Activated gamma-delta T cell treated with Interleukin-2 at 50 U/mL for 16 hours (primary cell): ENCODE measurements at places on chromosomes 11 and 22.
A peak's percentile ranks its signal among the peaks of the same experiment; 100 is the strongest.

GRCh38 chr11:74989260-74989638 lies 516 bp downstream of the NEU3 start:
- DNase-seq: no peak

DNA sequence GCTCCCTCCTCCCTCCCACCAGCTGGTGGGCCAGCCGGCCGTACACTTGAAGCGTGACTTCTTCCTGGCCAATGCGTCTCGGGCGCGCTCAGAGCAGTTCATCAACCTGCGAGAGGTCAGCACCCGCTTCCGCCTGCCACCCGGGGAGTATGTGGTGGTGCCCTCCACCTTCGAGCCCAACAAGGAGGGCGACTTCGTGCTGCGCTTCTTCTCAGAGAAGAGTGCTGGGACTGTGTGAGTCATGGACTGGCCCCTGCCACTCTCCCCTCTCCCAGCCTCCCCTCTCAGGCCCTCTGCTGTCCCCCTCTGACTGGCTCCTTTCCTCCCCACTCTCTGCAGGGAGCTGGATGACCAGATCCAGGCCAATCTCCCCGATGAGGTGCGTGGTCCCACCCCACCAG lies 24.7 kb downstream of the CAPN1 start:
- no peak for DNase-seq

GRCh38 chr22:39815932-39816331 lies 77.6 kb downstream of the ENTHD1 start:
- DNase-seq: no peak

DNA sequence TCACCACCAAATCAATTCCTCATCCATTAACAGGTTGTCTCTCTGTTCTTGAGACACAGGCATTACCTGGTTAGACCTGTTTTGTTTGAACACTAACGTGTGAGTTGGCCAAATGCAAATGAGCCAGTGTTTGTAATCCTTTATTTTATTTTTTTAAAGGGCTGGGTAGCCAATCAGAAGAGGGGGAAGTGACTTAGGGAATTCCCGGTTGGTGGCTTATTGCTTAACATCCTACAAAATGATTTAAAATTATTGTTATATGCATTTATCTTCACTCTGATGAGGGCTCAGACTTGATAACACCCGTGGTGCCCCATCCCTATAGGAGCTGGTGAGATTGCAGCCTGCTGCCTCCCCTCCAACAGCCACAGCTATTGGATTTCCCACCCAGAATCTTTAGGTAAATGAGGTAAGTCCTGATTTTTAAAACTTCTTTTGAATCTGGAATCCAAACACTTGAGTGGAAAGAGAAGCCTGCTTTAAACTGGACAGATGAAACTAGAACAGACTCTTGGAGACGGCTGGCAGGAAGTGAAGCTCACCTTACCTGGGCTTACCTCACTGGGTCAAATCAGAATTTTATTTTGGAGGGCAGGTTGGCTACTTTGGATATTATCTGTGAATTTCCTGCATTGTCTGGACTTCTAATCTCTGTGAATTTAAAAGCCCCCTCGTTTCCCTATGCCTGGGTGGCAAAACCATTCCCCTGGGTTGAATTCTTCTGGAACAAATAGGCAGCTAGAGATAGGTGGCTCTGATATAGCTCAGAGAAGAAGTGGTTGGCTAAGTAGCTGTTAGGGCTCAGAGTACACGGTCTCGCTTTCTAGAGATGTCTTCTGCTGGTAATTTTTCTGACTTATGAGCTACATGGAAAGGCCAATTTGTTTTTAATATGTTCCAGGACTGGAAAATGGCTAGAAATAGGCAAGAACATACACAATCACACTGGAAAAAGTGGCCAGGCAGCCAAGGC lies at the start of gene EHF:
EHF (plus strand) TSS at position 274 of the 973 bp plus-strand sequence. CDS start 21,538 bp downstream, outside the sequence.
- DNase-seq: no peak

DNA sequence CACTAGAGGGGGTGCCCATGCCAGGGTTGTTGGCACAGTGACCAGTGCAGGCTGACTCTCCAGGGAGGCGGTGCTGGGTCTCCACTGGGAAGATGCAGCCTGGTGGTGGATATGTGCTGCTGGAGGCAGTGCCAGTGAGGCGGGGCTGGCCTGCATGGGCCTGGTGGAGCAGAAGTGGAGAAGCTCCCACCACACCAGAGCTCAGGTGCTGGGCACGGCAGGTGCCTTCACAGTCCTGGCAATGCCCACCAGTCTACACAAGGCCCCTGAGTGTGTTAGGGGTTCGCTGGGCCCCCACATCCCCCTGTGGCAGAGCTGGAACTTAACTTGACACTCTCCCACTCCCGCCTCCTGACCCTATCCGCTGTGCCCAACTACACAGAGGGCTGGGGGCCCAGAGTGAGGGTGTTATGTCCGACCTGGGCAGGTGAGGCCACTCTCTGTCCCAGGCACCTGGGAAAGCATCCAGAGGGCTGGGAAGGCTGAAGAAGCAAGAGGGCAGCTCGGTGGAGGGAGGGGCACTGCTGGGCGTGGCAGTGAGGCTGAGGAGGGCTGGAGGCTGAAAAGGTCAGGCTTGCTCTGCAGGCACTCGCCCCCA lies 102.4 kb upstream of the B3GAT1 start:
- DNase-seq: no peak

DNA sequence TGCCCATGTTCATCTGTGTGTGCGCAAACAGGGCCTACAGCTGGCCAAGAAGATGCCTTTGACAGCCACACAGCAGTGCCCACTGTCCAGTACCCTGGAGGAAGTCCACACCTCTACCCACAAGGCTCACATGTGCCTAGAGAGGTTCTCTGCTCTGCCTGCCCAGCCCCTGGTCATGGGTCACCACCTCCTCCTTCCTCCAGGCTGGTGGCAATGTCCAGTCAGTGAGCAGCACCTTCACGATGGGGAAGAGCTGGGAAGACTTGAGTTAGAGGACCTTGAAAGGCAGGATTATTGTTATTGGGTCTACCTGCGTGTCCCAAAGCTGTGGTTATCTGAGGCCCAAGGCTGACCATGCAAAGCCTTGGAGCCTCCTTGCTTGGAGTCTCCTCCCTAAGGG lies 28.4 kb upstream of the TTC12 start:
- DNase-seq: no peak

DNA sequence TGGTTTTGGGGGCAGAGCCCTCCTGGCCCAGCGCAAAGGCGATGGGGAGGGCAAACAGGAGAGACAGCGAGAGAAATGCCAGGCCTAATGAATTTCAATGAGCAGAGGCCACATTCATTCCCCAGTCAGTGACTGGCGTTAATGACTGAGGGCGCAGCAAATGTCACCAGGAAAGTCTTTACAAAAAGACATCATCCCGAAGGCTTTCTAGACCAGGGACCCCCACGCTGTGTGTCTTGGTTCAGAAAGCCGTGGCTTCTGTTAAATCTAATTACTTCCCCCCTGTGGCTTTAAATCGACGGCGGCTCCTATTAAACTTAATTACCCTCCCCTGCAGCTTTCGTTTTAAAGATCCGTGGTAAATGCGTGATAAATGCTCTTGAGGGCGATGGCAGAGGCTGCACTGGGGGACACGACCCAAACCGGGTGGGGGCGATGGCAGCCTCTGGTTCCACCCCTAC lies 1.6 kb upstream of the FGF19 start:
- no peak for DNase-seq

DNA sequence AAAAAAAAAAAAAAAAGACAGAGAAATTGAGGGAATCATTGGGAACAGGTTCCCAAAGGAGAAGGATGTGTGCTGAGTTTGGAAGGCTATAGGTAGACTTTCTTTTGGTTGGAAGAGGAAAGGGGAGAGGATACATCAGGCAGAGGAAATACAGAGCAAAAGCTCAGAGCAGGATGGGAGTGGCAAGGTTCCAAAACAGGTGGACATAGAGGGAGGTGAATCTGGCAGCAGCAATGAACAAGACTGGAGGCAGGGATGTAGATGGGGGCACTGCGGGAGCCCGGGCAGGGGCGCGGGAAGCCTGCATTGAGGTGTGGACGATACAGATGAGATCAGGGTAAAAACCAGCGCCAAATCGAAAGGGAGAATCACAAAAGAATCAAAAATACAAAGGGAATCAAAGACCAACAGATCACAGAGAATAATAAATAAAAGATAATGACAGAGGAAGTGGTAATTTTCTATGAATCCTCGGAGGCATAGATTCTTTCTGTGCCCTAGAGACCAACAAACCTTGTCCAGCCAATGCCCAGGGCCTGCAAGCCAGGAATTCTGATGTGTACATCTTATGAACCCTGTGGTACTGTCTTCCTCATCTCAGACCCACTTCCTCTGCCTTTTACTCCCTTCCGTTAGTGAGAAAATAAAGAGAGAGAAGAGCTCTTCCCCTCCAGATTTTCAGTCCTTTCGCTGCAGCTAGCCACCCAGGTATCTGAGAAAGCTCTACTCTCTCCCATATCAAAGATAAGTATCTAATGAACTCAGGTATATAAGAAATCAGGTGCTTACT lies 70.3 kb downstream of the SLC1A2 start:
- DNase-seq: no peak

DNA sequence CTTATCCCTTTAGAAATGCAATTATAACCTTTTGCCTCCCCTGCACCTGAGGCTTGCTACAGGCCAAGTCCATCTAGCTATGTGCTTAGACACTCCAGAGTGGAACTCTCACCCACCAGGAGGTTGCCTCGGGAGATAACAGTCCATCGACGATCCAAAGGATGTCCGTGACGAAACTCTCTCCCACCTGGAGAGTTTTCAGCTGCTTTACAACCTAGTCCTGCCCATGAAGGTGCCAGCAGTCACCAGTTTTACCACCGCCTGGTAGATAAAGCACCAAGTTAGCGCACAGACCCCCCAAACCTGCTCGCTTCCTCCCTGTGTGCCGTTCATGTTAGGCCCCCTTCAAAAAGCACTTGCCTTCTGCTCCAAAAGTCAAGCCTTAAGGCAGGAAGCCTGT lies 53.1 kb upstream of the SHISAL1 start:
- no peak for DNase-seq

DNA sequence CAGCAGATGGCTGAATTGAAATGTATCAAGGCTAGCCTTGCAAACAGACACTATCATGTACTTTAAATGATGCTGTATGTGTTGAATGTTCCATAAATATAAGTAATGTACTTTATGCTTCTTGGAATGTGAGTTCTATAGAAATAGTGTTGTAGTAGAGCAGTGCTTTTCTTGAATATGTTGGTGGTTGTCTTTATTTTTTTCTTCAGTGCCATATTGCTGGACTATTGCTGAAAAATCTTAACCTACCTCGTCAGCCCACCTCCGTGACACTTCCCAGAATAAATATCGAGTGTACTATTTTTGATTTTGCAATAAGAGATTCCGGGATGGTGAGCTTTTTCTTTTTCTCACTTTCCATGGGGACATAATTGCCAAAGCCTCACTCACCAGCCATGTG lies 153.9 kb downstream of the NAV2 start:
- DNase-seq: no peak

- DNase-seq: no peak
Measured at GRCh38 chr11:102882389-102883024, 7.7 kb upstream of the MMP12 start.

DNA sequence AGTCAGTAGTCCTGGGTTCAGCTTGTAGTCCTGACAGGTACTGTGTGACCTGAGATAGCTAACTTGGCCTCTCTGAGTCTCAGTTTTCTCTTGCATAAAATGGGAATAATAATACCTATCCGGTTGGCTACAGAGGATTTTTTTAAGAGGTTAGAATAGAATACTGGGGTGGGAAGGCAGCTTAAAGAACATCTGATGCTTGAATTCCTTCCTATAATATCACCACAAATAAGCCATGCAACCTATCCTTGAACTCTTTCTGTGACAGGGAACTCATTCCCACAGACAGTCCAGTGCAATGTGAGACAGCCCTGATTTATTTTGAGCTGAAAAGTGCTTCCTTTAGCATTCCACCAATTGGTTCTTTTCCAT lies 110.1 kb downstream of the CCDC81 start:
- no peak for DNase-seq

DNA sequence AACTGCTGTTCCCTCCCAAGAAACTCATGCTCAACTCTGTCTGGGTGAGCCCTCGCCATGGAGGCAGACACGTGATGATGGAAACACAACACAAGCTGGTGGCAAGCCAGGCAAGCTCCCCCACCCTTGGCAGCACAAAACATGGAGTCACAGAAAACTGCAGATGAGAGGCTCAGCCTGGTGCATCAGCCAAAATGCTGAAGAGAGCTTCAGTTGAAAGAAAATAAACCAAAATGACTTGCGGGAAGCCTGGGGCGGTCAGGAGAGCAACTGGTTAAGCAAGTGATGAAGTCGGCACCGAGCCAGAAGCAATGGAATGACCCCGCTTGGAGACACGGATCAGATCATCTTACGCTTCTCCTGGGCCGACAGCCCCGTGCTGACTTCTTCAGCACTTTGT lies 68.3 kb downstream of the C11orf58 start:
- DNase-seq: no peak

DNA sequence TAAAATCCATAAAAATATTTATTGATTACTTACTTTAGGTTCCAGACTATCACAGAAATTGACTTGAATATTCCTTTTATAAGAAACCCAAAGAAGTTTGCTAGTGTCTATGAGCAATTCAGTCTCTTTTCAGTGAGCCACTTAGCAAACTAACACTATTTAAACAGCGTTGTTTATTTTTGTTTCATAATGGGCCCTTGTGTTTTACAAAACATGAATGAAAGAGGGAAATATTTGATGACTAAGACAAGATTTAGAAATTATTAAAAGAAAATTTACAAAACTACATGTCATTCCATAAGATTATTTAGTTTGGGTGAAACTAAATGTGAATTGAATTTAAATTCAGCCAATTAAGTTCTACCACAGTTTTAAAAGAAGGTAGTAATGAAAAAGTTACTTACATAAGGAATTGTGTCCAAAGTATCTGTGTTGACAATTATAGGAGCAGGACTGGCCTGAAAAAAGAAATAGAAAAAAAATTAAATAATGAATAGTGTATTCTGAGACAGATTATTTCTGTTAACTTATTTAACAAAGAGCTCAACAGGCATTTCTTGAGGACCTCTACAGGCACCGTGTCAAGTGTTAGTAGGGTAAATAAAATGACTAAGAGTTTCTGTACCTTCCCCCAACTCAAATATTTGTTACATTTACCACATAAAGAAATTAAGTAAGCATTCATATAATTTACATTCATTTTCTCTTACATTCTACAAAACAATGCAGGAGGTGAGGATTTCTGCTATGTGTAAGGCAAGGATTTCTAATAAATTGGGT lies 964.9 kb upstream of the CCDC90B start:
- no peak for DNase-seq

- DNase-seq: no peak
Measured at GRCh38 chr11:69320326-69320725, 26.4 kb downstream of the MYEOV start.

DNA sequence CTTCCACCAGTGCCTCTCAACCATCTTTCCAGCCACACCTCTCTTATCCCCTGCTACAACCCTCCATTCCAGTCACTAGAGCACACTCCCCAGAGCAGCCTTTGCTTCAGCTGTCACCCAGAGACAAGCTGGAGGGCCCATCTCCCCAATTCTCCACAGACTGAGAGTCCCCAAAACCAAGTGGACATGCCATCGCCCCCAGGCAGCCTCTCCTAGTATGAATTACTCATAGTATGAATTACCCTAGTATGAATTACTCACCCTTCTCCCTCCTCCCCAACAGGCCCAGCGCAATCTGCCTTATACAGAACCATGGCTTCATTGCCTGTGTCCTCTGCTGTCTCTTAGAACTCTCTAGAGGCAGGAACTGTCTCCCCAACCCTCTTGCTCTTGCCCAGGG lies 24.8 kb downstream of the MYH9 start:
- DNase-seq: no peak

- DNase-seq: no peak
Measured at GRCh38 chr11:22426915-22427314, 88.7 kb downstream of the SLC17A6 start.

- DNase-seq: peak; percentile 49
Measured at GRCh38 chr22:41915035-41915785, at the start of gene SHISA8. TSS of gene SHISA8 (minus strand) at chr22:41915074. CDS start at chr22:41914667, 407 bp downstream.

GRCh38 chr11:12857572-12857971 lies 151.5 kb upstream of the RASSF10 start:
- DNase-seq: no peak
